ENCODE measurements at places on chromosomes 4 and X.

- H3K36me3 ChIP-seq, result no peaks in the 10 kb centered on the region
- no peak for DNase-seq
- no peak overlapping the region for H3K4me3 ChIP-seq
- no peaks in the 10 kb centered on the region for H3K27me3 ChIP-seq
- H3K4me1 ChIP-seq, result no peaks in the 10 kb centered on the region
- no peak overlapping the region for H3K27ac ChIP-seq
These were observed 75.9 kb downstream of the SHISA3 start for GRCh38 chr4:42473071-42473684.

DNA sequence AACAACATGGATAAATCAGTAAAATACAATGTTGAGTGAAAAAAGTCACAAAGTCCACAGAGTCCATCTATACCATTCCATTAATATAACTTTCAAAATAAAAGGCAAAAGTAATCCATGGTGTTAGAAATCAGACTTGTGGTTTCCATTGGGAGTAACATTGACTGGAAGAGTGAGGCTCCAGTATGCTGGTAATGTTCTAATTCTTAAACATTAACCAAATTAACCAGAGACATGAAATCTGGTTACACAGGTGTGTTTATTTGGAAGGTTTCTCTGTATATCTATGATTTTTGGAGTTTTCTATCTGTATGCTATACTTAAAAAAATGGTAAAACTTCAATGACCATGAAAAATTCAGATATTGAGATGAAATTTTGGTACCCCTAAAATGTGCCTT is 42.6 kb downstream of the SULT1B1 start:
- H3K4me3 ChIP-seq, result no peak overlapping the region
- DNase-seq, result no peak
- H3K36me3 ChIP-seq, result no peaks in the 10 kb centered on the region
- H3K27me3 ChIP-seq, result no peaks in the 10 kb centered on the region

GRCh38 chr4:33446953-33447352 is 2726.8 kb downstream of the PCDH7 start:
- no peak overlapping the region for H3K27ac ChIP-seq
- H3K36me3 ChIP-seq, result no peaks in the 10 kb centered on the region
- no peaks in the 10 kb centered on the region for H3K4me1 ChIP-seq
- no peak overlapping the region for H3K4me3 ChIP-seq
- no peak for DNase-seq

DNA sequence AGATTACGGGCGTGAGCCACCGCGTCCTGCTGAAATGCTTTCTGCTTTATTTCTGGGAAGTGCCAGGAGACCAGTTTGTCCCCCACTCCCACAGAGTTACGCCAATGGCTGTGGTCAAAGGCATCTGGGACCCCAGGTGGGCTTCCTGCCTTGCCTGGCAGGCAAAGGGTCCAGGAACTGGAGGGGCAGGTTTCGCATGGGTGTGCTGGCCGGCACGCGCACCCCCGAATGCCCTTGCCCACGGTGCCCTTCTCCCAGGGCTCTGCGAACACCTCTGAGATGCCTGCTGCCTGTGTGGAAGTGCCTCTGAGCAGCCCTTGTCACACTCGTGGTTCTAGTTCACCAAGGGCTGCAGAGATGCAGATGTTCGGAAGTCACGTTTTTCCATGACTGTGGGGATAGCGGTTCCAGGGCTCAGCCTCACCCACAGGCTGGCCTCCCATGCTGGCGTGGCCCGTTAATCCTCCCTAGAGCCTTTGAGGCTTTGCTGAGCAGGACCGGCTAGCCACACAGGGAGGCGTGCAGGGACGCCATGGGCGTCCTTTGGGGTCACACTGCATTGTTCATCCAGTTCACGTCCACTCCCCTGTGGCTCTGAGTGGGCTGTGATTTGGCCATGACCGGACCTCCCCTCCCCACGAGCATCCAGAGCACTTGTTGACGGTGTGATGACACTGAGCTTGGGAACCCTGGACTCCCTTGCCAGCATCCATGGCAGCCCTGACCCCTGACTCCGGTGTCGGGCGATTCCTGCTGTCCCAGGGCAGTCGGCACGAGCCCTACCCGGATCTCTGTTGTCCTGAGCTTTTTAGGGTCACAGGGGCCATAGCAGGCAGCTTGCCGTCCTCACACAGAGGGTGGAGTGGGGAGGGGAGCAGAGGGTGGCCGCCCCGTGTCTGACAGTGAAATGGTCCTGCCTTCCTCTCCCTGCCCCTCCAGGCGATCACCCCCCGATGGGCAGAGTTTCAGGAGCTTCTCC is 12.7 kb upstream of the ADD1 start:
- no peak for DNase-seq
- no peak overlapping the region for H3K4me3 ChIP-seq

GRCh38 chr4:184647266-184648053 is 1.8 kb downstream of the CASP3 start:
- peaks cover 46% of the 10 kb centered on the region for H3K4me1 ChIP-seq
- peak overlapping the region; percentile 96 for H3K27ac ChIP-seq
- H3K4me3 ChIP-seq, result peak overlapping the region; percentile 89
- no peaks in the 10 kb centered on the region for H3K36me3 ChIP-seq
- H3K27me3 ChIP-seq, result no peaks in the 10 kb centered on the region

GRCh38 chr4:55466001-55466400 is 70.2 kb downstream of the TMEM165 start:
- no peaks in the 10 kb centered on the region for H3K27me3 ChIP-seq
- peaks cover 20% of the 10 kb centered on the region for H3K36me3 ChIP-seq
- H3K4me1 ChIP-seq, result no peaks in the 10 kb centered on the region
- no peak overlapping the region for H3K4me3 ChIP-seq

GRCh38 chrX:56429581-56429980 is 133.8 kb upstream of the UBQLN2 start:
- H3K4me1 ChIP-seq, result no peaks in the 10 kb centered on the region
- no peak overlapping the region for H3K27ac ChIP-seq
- no peaks in the 10 kb centered on the region for H3K36me3 ChIP-seq
- no peak for DNase-seq
- no peak overlapping the region for H3K4me3 ChIP-seq

DNA sequence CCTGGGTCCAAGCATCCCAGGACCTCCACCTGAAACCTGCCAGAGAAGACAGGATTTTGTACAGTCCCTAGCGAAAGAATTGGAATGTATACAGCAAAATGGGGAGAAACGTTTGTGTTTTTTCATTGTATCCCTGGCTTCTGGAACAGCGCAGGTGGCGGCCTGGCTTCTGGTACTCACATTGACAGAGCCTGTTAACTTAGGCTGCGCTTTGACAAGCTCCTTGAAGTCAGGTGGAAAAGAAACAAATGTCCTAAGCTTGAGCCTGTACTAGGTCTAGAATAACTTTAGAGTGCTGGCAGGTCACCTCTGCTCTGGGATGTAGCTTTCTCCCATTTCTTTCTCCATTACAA is 343.7 kb upstream of the KLF3 start:
- peak overlapping the region; percentile 88 for H3K27ac ChIP-seq
- H3K36me3 ChIP-seq, result no peaks in the 10 kb centered on the region
- H3K4me1 ChIP-seq, result peaks cover 30% of the 10 kb centered on the region
- H3K27me3 ChIP-seq, result no peaks in the 10 kb centered on the region

DNA sequence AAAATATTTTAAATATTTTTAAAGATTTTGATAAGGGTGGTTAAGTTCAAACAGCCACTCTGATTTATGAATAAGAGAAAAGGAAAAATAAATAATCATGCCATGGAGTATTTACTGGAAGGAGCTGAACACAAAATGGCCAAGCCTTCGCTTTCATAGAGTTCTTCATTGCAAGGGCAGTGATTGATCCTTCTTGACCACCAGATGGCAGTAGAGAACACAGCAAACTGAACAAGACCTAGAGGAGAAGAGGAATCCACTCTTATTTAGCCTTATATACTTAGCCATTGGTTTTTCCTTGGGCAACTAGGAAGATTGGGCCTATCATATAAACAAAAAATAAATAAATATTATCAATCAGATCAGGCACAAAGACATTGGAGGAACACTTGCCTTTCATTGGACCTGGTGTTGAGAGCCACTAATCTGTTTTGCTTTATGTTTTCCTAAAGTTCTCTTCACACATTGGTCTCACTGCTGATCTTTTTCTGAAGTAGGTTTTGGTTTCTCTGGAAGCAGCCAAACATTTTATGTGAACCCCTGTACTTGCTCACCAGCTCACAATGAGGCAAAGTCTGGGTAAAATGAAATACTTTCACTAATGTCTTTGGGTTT is 58.1 kb upstream of the PARM1 start:
- no peak overlapping the region for H3K27ac ChIP-seq
- no peaks in the 10 kb centered on the region for H3K4me1 ChIP-seq
- no peak for DNase-seq
- no peak overlapping the region for H3K4me3 ChIP-seq

DNA sequence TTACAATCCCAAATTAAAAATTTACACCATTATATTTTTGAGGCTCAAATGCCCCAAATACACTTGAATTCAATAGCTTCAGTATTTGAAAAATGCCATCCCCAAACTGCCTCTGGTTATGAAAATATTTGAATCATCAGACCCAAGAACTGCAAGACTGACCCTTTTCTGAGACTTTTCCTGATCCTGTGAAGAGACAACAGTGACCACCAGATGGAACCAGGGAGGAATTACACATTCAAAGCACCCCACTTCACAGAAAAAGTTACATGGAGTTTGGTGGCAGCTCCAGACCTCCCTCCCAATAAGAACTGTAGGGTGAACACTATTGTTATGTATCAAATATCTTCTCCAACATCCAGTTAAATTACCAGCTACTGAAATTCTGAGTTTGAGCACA is 44.0 kb upstream of the SCD5 start:
- H3K36me3 ChIP-seq, result peaks cover 7% of the 10 kb centered on the region
- no peak overlapping the region for H3K27ac ChIP-seq

GRCh38 chr4:118953276-118953675 is 64.6 kb downstream of the SYNPO2 start:
- no peaks in the 10 kb centered on the region for H3K36me3 ChIP-seq
- peaks cover 8% of the 10 kb centered on the region for H3K4me1 ChIP-seq
- no peak overlapping the region for H3K4me3 ChIP-seq
- no peaks in the 10 kb centered on the region for H3K27me3 ChIP-seq
- no peak overlapping the region for H3K27ac ChIP-seq

GRCh38 chr4:137674066-137674465 is 141.8 kb upstream of the PCDH18 start:
- DNase-seq, result no peak
- H3K27me3 ChIP-seq, result no peaks in the 10 kb centered on the region
- no peak overlapping the region for H3K27ac ChIP-seq
- no peaks in the 10 kb centered on the region for H3K36me3 ChIP-seq
- H3K4me3 ChIP-seq, result no peak overlapping the region
- H3K4me1 ChIP-seq, result no peaks in the 10 kb centered on the region

GRCh38 chr4:53780736-53781400 is 189.6 kb upstream of the LNX1 start:
- no peaks in the 10 kb centered on the region for H3K4me1 ChIP-seq
- H3K36me3 ChIP-seq, result no peaks in the 10 kb centered on the region
- DNase-seq, result no peak
- H3K27me3 ChIP-seq, result no peaks in the 10 kb centered on the region

GRCh38 chrX:14295426-14295825 is 233.9 kb upstream of the GLRA2 start:
- H3K4me1 ChIP-seq, result no peaks in the 10 kb centered on the region
- H3K27me3 ChIP-seq, result no peaks in the 10 kb centered on the region
- DNase-seq, result no peak
- no peak overlapping the region for H3K27ac ChIP-seq
- H3K36me3 ChIP-seq, result no peaks in the 10 kb centered on the region

DNA sequence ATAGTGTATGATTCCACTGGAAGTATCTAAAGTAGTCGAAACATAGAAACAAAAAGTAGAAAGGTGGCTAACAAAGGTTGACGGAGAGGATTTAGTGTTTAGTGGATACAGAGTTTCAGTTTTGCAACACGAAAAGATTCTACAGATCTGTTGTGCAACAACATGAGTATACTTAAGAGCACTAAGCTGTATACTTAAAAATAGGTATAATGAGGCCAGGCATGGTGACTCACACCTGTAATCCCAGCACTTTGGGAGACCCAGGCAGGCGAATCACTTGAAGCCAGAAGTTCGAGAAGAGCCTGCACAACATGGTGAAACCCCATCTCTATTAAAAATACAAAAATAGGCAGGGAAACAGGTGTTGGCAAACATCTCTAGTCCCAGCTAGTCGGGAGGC is 7.9 kb upstream of the ATRX start:
- no peak for DNase-seq
- H3K27me3 ChIP-seq, result no peaks in the 10 kb centered on the region
- H3K4me1 ChIP-seq, result no peaks in the 10 kb centered on the region
- no peak overlapping the region for H3K27ac ChIP-seq
- H3K36me3 ChIP-seq, result no peaks in the 10 kb centered on the region
- no peak overlapping the region for H3K4me3 ChIP-seq

GRCh38 chr4:80903020-80903419 is 127.5 kb upstream of the BMP3 start:
- no peaks in the 10 kb centered on the region for H3K4me1 ChIP-seq
- H3K36me3 ChIP-seq, result no peaks in the 10 kb centered on the region
- no peak overlapping the region for H3K4me3 ChIP-seq
- no peaks in the 10 kb centered on the region for H3K27me3 ChIP-seq
- H3K27ac ChIP-seq, result no peak overlapping the region
- no peak for DNase-seq

DNA sequence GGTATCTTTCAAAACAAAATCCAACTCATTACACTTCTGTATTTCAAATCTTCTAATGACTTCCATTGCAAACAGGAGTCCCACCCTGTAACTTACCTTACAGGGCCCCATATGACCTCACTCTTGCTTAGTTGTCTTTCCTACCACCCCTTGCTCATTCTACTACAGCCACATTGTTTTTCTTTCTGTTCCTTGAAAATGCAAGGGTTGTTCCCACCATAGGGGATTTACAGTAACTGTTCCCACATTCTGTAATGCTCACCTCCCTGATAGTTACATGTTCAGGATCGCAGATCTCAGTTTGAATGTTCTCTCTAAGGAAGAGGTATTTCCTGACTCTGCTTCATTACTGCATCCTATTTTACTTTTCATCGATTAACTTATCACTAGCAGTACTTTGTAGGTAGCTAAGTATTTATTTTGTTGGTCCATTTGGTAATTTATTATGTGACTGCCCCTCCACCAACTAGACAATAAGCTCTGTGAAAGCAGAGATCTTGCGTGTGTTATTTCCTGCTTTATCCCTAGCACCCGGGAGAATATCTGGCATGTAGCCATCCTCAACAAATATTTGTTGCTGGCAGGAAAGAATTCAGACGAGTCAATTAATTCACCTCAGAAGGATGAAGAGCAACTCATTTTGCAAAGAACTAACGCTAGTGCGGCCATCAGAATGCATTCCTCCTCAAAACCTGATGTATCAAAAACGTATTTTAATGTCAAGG is 21.4 kb downstream of the MAOB start:
- H3K4me1 ChIP-seq, result no peaks in the 10 kb centered on the region
- no peak overlapping the region for H3K27ac ChIP-seq
- H3K36me3 ChIP-seq, result no peaks in the 10 kb centered on the region
- H3K27me3 ChIP-seq, result no peaks in the 10 kb centered on the region
- DNase-seq, result no peak

- no peak for DNase-seq
- no peaks in the 10 kb centered on the region for H3K27me3 ChIP-seq
- H3K27ac ChIP-seq, result no peak overlapping the region
- no peak overlapping the region for H3K4me3 ChIP-seq
- H3K36me3 ChIP-seq, result no peaks in the 10 kb centered on the region
These were observed 17.8 kb downstream of the PDCL2 start for GRCh38 chr4:55574252-55574651.

GRCh38 chrX:44244008-44244407 is 99.5 kb downstream of the EFHC2 start:
- no peaks in the 10 kb centered on the region for H3K36me3 ChIP-seq
- no peaks in the 10 kb centered on the region for H3K27me3 ChIP-seq
- DNase-seq, result no peak
- H3K4me3 ChIP-seq, result no peak overlapping the region
- H3K27ac ChIP-seq, result no peak overlapping the region

- H3K27me3 ChIP-seq, result no peaks in the 10 kb centered on the region
- H3K27ac ChIP-seq, result peak overlapping the region; percentile 86
- DNase-seq, result no peak
- no peaks in the 10 kb centered on the region for H3K36me3 ChIP-seq
These were observed 2.0 kb downstream of the PRKX start for GRCh38 chrX:3711331-3711917.
